ENCODE measurements at places on chromosomes 1 and 21.

DNA sequence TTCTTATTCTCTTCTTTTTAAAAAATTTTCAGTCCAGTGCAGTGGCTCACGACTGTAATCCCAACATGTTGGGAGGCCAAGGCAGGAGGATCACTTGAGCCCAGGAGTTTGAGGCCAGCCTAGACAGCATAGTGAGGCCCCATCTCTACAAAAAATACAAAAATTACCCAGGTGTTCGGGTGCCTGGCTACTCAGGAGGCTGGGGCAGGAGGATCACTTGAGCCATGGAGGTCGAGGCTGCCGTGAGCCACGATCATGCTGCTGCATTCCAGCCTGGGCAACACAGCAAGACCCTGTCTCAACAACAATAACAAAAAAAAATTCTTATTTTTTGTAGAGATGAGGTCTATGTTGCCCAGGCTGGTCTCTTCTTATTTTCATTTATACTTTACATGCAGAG lies 7.9 kb downstream of the PLA2G2D start:
- no peak for DNase-seq

GRCh38 chr1:67261680-67262079 lies 46.0 kb upstream of the IL12RB2 start:
- DNase-seq: no peak

DNA sequence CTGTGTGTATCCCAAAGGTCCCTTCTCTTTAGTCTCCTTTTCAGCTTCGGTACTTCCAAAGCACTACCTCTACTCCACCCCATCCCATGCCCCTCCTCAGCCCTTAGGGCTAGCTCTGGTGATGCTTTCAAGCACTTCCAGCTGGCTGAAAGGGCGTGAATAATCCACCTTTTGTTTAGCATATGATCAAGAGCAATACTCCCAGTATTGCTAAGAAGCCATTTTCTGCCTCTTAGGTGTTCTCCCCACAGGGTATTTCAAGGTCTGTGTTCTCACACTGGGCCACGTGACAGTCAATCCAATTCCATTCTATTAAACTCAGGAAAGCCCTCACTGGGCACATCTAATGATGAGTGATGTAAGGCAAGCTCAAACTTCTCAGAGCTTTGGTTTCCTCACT lies 298.5 kb upstream of the PROX1 start:
- DNase-seq: peak; percentile 11

GRCh38 chr1:2213576-2214505 lies 14.3 kb upstream of the SKI start:
- no peak for DNase-seq

- DNase-seq: no peak
Measured at GRCh38 chr1:220123889-220124288, 30.0 kb downstream of the IARS2 start.

- peak; percentile 43 for DNase-seq
Measured at GRCh38 chr21:26170471-26171257, at the start of gene APP. APP (minus strand) TSS chr21:26170770; CDS start chr21:26170620, 150 bp downstream.

GRCh38 chr1:66535061-66535460 lies 1.1 kb downstream of the SGIP1 start:
- DNase-seq: no peak

DNA sequence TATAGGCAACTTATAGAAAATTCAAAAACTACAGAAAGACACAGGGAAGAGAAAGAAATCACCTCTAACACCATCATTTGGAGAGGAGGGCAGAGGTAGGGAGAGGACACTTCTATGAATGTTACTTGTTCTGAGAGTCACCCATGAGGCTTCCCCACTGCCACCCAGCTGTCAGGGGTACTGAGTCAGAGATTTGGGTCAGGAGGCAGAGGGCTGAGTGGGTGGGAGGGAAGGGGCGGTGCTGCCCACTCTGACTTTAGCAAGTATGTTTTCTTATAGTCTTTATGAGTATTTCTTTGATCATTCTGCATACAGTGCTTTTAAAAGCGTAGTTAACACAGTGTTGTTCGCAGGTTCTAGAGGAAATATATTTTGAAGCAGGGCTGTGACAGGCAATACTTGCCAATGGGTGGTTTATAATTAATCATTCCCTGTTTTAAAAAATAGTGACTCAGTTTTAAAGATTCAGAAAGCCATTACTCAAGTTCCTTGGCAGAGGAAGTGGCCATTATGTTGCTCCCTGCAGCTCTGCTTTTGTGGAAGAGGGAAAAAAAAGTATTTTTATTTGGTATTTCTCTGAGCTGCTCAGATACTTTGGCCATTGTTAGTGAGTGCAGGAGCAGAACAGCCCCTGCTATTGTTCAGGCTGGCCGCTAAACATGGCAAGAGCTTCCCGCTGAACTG lies 18.3 kb downstream of the IL6R start:
- DNase-seq: no peak
